ENCODE measurements at places on chromosomes 7 and 10.

DNA sequence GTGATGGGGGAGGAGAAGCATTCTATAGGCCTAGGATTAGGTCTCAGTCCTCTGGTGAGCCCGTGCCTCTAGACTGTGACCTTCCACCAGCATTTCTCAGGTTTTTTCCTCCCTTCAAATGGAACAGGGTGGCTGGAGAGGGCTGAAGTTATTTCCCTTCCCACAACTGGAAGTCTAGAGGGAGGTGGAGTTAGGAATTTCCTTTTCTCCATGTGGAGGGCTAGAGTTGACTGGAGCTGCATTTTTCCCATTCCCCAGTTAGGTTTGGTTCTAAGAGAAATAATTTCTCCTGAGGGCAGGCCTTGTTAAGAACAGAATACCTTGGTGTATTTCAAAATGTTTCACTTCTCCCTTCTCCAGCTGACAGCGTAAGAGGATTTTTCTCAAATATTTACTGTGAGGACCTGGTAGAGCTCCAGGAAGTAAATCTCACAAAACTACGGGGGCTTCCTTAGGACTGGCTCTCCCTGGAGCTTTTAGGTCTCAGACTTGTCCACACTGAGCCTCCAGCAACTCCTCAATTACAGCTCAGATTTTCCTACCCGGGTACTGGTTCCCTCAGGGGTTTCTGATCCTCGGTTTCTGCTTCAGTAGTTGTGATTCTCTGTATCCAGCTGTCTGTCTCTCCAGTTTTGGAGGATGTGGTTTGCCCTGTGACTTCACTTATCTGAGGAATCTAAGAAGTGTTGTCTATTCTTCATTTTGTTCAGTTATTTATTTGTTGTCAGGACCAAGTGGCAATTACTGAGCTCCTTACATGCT, 6.0 kb upstream of the REEP3 start:
- no peak for DNase-seq

GRCh38 chr10:29146311-29147100, 142.4 kb upstream of the LYZL1 start:
- no peak for DNase-seq

- DNase-seq: no peak
Observed at GRCh38 chr7:125355899-125356298, 426.3 kb upstream of the POT1 start.

- no peak for DNase-seq
Observed at GRCh38 chr10:77103213-77103612, 534.4 kb downstream of the KCNMA1 start.

- no peak for DNase-seq
Observed at GRCh38 chr7:50534690-50535290, 30.4 kb downstream of the DDC start.

- DNase-seq: no peak
Observed at GRCh38 chr7:5564894-5565293, 141.3 kb upstream of the TNRC18 start.

DNA sequence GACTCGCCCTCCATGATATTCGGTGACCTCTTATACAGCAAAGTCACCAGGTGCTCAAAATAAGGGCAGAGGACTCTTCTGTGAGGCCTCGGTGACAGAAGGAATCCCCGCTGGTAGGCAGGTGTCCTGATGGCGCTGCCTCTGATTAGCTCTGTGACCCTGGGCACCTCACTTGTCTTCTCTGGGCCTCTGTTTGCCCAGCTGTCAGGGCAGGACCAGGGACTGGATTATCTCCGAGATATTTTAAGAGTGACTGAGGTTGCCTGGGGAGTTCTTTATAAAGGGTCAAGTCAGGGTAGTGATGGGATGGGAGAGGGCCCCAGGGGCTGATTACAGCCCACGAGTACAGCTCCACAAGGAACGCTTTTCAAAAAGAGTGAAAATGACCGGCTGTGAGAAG, 70.9 kb upstream of the SAMD8 start:
- DNase-seq: no peak

DNA sequence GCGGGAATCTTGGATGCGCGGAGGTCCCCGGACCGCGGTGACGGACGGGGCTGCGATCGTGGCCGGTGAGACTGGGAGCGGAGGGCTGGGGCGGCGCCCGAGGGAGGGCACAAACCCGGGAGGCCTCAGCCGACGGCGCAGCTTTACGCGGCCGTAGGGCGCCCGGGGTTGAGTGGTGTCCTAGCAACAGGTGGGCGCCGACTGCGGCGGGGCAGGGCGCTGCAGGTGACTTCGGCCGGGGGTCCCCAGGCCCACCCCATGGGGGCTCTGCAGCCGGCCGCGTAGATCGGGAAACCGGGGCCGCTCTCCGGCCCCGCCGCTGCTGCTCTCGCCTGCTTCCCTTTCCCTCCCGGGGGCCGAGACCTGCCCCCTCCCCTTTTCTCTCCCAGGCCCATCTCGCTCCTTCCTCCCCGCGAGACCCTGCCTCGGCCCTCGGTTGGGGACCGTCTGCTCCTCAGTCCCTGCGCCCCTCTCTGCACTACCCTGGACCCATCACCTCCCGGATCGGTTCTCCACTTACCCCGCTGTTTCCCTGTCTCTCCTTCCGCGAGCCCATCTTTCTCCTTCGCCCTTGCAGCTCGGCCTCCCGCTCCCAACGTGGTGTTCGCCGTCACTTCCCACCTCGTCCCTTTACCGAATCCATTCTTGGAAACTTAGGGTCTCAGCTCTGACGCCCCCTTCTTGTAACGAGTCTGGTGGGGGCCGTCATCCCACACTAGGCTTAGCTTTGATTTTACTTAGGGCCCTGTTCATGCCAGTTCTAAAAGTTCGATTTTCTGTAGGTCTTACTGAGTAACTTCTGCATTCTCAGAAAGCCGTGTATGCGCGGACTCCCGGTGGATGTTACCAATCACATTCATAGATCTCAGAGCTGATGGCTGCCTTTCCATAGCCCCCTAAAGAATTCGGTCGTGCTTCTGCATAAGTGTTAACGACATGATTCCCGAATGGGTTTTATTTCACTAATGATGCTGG, 18.5 kb upstream of the ACBD5 start:
- DNase-seq: no peak

DNA sequence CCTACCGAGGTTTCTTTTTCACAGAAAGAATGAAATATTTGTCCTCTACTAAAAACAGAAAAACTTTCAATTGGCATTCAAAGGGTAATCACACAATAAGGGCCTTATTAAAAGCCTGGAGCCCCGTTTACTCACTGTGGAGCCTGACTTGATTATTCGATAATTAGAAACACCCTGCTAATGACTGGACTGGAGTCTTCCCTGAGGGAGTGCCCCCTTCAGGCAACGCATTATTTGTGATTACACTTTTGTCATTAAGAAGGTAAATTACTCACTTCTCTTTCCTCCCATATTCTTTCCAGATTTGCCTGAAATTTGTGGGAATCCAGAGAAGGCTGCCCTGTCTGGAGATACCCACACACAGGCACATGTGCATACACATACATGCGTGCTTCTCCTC, 444.2 kb upstream of the NPVF start:
- DNase-seq: no peak

GRCh38 chr10:22103701-22104470, 100.4 kb upstream of the DNAJC1 start:
- no peak for DNase-seq

DNA sequence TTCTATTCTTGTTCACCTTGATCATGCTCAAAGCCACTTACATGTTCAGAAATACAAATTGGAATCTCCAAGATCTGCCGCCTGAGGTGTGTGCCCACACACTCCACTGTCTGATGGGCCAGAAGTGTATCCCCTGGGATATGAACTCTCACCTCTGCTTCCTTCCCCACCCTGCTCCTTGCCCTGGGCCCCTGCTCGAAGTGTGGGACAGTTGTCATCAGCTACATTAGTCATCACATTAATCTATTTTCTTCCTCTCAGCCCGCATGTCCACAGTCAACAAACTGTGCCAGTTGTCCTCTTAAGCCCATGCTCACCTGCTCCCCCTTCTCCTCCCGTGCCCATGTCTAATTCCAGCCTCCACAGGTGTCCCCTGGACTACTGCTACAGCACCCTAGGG, 154.7 kb downstream of the PTPN20 start:
- no peak for DNase-seq

DNA sequence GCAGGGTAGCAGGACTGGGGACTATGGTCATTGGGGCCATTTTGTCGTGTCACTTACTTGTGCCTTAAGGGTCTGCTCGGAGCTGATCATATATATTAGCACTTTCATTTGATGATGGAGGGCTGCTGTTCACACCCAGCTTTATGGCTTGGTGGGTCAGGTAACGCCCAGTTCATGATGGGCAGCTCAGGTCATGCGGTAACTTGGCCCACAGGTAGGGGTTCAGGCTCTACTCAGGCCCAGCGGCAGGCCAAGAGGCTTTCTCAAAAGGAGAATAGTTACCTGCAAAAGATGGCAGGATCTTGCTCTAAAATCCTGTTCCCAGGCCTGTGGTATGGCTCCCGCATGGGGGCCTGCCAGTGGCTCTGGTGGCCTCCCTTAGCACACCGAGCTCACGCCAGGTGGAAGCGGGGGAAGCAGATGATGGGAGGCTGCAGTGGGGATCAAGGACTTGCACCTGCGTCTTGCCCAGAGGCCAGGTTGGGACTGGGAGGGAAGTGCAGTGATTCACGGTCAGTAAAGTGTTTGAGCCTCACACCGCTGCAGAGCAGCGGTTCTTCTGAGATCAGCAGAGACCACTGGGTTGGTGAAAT, 109.5 kb downstream of the ADCY1 start:
- DNase-seq: no peak

DNA sequence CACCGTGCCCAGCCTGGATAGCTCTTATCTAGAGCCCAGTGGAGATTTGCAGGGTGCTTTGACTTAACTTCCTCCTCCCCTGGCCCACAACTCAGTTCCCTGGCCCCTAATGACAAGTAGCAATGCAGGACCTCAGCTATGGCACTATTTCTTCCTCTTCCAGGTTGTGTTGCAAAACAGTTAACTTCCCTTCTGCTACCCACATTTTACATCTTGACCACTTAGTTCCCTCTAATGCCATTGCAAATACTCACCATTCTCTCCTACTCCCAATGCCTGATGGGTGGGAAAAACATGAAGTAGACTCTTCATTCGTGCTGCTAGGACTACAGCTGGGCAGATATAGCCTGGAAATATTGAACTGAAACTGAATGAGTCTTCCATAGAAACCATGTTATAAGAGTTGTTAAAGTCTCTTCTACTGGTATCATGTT, 39.1 kb upstream of the FGL2 start:
- DNase-seq: no peak

- DNase-seq: no peak
Observed at GRCh38 chr10:58972576-58973234, 203.7 kb upstream of the PHYHIPL start.

GRCh38 chr7:77450054-77450453, 33.9 kb upstream of the GSAP start:
- DNase-seq: no peak

- no peak for DNase-seq
Observed at GRCh38 chr10:14654821-14655382, 119.8 kb downstream of the FAM107B start.

GRCh38 chr7:147721962-147722830, 868.4 kb upstream of the C7orf33 start:
- no peak for DNase-seq

DNA sequence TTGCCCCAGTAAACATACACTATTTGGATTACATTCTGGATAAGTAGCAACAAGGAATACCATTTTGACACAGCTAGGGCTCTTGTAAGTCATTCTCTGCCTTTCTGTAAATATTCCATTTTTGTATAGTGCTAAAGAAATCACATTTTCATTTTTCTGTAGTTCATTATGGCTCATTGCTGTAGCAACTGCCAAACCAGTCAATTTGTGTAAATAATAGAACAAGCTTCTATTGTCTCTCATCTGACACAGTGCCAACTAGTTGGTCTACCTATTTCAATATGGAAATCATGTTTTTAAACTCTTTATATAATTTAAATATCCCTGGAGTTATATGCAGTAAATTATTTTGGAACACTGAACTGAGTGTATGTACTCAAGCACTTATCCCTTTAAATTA, 193.7 kb downstream of the RELN start:
- DNase-seq: no peak

DNA sequence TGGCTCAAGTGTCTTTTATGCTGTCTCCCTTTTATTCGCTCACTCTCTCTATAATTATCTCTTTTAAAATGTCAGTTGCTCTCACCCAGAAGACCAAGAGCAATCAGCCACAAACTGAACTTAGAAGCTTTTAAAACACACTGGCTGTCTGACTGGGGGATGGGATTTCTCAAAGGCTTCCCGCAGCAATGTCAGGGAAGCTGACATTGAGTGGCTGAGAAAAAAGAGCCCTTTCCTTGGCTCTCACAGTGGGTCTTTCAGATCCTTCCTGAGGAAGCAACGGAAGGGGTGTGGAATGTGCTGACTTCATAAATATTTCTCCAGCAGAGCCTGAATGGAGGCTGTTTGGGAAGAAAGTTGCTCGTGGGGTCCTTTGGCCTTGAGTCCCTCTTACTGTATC, 445.7 kb upstream of the C7orf33 start:
- no peak for DNase-seq

DNA sequence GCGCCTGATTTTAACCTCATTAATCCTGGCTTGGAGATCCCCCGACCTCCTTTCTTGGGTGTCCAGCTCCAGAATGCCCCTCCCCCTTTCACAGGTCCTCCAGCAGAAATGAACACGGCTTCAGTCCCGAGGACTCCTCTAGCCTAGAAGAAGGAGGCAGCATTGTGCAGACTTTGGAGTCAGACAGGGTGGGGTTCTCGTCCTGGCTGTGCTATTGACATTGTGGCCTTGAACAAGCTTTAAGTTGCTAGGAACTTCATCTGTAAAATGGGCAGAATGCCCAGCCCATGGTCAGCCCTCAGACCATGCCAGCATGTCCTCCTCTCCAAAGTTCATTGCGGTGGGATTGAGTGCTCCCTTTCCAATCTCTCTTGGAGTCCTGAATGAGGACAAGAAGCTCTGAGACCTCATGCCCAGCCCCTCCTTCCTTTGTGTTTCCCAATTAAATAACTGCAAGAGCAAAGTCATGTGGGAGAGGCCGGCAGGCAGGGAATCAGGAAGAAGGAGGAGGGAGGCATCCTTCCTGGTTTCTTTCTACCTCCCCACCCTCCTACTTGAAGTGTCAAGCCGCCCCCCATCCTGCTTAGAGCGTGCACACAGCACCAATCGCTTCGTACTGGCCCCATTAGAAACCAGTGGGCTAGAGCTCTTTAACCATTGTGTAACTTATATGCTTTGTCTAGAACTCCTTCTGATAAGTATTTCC, 86.4 kb downstream of the RBM20 start:
- no peak for DNase-seq

GRCh38 chr10:131679926-131680325, 220.9 kb upstream of the PPP2R2D start:
- DNase-seq: no peak

GRCh38 chr10:82319074-82319473, 444.1 kb downstream of the NRG3 start:
- no peak for DNase-seq

GRCh38 chr10:31035266-31035798, 3.7 kb upstream of the ZNF438 start:
- no peak for DNase-seq

DNA sequence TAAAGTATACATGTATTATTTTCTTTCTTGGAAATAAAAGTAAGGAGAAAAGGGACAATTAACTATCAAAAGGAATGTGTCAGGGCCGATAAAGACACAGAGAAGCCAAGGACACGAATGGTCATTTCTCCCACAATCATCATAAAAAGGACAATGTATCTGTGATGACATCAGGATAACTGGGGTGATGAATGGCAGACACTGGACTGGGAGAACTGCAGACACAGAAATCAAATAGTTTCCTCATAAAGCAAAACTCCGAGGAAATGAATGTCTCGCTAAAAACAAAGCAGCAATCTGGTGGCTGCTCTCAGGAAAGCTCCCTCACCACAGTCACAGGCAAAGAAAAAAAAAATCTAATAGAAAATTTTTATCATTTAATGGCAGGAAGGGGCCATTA, 69.3 kb upstream of the NPY start:
- no peak for DNase-seq
